Right forelimb (tissue), 1 donor: ENCODE measurements at places on chromosomes 4 and X.

- DNase-seq = no peak
Measured at GRCh38 chr4:164524789-164525188, 229.1 kb upstream of the SMIM31 start.

- DNase-seq = peak; percentile 49
Measured at GRCh38 chr4:81470456-81471297, 1.0 kb downstream of the RASGEF1B start.

DNA sequence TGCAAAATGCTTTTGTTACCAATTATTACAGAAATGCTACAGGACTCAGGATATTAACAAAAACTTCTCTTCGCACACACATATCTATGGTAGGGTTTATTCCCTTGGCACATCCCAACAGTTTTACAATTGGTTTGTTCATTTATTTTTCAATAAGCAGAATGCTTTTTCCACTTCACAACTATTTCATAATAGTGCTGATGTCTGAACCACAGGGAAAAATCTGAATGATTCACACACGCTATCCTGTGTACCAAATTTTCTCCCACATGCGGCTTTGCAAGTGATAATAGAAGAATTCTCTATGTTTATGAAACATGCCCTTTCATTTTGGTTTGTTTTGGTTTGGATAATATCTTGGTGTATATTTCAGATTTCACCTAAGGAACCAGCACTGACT is 725.7 kb upstream of the TENM3 start:
- no peak for DNase-seq

- no peak for DNase-seq
Measured at GRCh38 chr4:20354120-20354519, 102.4 kb downstream of the SLIT2 start.

GRCh38 chrX:39750848-39751247 is 346.9 kb downstream of the BCOR start:
- no peak for DNase-seq

- no peak for DNase-seq
Measured at GRCh38 chr4:39429476-39430334, 23.0 kb downstream of the KLB start.

GRCh38 chr4:168639914-168640313 is 143.1 kb downstream of the PALLD start:
- no peak for DNase-seq

DNA sequence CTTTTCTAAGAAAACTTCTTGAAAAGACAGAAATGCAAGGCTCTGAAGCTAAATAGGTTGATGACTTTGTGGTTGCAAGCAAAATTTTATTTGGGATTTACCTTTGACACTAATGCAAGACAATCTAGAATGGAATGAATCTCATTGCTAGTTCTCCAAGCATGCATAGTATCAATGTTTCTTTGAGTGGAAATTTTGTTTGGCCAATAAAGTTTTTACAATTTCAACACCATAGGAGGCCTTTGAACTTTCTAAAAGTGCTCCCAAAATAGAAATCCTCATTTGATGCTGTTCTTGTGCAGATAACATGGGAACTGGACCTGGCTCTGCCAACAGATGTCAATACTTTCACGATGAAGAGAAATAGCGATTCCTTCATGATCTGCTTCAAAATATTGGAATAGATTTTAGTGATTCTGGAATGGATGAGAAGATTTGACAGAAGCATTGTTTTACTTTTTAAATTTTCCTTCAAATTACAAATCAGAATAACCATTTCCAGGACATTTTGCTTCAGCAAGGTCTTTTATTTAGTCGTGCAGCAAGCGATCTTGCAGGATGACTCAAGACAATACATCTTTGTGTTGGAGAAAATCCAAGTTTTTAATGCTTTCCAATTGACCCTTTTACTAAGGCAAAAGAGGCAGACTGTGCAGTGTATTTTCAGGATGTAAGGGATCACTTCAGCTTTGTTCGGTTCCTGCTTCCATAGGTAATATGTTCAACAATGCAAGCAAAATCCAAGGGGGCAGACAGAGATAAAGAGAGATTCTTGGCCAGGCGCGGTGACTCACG is 51.7 kb upstream of the OTUD4 start:
- DNase-seq = no peak

GRCh38 chrX:24796204-24796603 is 102.5 kb downstream of the POLA1 start:
- no peak for DNase-seq

DNA sequence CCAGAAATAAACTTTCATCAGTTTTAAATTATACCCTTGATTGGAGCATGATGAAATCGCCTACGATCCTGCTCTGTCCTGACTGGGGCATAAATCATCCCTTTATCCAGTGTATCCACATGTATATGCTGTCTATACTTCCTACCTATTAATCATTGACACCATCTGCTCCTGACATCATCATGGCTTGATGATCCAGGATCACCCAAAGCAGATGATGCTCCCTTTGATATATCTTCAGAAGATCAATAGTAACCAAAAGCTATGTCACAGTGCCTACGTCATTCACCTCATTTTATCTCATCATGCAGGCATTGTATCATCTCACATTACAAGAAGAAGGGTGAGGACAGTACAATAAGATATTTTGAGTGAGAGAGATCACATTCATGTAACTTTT is 137.5 kb downstream of the COMMD8 start:
- DNase-seq = no peak

- no peak for DNase-seq
Measured at GRCh38 chr4:6960628-6961412, 51.2 kb downstream of the TBC1D14 start.

DNA sequence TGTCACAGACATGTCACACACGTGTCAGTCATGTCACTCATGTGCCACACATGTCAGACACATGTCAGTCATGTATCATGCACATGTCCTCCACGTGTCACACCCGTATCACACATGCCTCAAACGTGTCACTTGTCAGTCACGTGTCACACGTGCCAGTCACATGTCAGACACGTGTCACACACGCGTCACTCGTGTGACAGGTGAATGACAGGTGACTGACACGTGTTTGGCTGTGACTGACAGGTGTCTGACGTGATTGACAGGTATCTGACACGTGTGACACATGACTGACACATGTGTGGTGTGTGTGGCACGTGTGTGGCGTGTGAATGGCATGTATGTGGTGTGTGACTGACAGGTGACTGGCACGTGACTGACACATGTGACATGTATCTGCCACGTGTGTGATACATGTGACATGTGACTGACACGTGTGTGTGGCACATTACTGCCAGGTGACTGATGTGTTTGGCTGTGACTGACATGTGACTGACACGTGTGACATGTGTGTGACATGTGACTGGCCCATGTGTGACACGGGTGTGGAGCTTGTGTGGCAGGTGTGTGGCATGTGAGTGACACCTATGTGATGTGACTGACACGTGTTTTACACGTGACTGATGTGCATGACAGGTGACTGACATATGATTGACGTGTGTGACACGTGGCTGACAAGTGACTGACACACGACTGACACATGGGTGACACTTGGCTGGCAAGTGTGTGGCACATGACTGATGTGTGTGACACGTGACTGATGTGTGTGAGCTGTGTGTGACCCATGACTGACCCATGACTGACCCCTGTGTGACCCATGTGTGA is 90.7 kb upstream of the GPC3 start:
- DNase-seq = no peak

- no peak for DNase-seq
Measured at GRCh38 chr4:2768921-2769336, 12.8 kb upstream of the TNIP2 start.

DNA sequence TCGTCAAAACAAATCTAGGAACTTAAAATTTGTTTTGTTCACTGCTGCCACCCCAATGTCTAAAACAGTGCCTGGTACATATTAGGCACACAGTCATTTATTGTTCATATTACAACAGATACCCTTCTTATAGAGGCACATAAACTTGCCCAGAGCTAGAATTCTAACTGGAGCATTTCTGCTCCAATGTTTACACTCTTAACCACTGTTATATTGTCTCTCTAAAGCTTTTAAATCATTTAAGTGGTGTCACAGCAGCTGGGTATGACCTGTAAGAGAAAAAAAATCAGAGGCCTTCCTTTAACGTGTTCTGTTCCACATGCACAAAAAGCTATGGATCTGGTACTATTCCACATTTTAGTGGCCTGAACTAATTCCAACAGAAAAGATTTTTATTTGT is 3.0 kb downstream of the UBE2D3 start:
- DNase-seq = no peak

GRCh38 chr4:41358647-41359421 is 102.1 kb downstream of the UCHL1 start:
- no peak for DNase-seq

- no peak for DNase-seq
Measured at GRCh38 chr4:67460574-67460973, 84.7 kb downstream of the CENPC start.
